ENCODE measurements at places on chromosomes 7 and 10.
A peak's percentile ranks its signal among the peaks of the same experiment; 100 is the strongest.

- DNase-seq, result no peak
Measured at GRCh38 chr10:23324351-23324750, 20.2 kb downstream of the C10orf67 start.

DNA sequence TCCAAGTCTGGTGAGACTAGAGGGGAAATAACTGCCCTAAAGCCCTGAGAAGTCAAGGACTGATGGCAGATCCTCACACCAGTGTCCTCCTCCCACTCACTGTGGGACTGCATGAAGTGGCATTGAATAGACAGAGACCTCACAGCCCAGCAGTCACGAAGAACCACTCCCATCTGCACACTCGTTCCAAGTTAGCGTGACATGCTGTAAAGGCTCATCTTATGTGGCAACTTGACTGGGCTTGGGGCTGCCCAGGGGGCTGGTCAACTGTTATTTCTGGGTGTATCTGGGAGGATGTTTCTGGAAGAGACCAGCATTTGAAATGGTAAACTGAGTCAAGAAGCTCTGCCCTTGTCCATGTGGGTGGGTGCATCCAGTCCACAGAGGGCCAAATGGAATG is 104.7 kb downstream of the ADARB2 start:
- DNase-seq, result no peak

- DNase-seq, result no peak
Measured at GRCh38 chr7:52450816-52451215, 584.6 kb upstream of the POM121L12 start.

- DNase-seq, result peak; percentile 56
Measured at GRCh38 chr10:127990846-127991542, 84.1 kb downstream of the PTPRE start.

DNA sequence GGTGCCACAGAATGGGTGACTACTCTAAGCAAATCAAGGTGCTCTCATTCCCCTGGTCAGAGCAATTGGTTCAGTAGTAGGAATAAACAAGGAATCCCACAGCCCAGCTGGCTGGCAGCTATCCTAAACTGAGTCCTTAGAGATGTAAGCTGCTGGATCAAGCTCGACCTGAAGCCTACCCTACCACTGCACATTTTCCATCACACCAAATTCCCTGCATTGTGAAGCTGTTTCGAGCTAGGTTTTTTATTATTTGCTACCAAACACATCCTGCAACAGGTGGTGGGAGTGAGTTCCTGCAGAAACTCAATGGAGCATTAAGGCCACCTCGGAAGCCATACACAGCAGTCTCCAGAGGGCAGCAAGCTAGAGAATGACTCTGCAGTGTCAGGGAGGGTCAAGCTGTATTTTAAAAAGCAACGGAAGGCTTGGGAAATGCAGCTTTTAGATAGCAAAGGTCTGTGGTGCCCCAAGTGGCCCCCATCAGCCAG is 33.7 kb upstream of the TNRC18 start:
- DNase-seq, result no peak
